ENCODE measurements at places on chromosomes 3 and 15.
A peak's percentile ranks its signal among the peaks of the same experiment; 100 is the strongest.

- DNase-seq, result no peak
Measured at GRCh38 chr15:74133694-74134386, 3.5 kb downstream of the ISLR2 start.

GRCh38 chr3:159609625-159610024 is 379.0 kb upstream of the IL12A start:
- DNase-seq, result no peak

DNA sequence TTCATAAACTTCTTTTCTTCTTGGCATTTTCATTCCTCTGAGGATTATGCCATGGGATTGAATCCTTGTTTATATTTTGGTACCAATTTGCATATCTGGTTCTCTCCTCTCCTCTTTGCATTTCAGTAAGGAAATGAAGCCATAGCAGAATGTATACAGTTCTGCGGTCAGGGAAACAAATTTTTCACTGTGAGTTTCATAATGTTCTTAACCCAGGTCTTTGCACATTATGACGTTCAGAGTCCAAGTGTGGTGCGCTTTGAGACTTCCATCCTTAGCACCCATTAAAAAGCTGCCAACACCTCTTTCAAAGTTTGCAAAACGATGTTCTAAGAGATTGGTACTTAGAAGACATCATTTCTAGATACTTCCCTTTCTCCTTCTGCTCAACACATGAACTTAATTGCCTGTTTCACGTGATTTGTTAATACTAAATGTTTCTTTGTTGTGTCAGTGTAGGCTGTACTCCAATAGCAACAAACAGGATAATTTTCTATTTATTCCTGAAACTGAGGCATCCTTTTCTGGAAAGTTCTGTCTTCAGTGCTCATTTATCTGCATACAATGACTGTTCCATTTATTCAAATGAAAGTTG is 953.1 kb upstream of the NR2F2 start:
- no peak for DNase-seq

- DNase-seq, result no peak
Measured at GRCh38 chr3:23232016-23232415, 28.9 kb downstream of the UBE2E2 start.

DNA sequence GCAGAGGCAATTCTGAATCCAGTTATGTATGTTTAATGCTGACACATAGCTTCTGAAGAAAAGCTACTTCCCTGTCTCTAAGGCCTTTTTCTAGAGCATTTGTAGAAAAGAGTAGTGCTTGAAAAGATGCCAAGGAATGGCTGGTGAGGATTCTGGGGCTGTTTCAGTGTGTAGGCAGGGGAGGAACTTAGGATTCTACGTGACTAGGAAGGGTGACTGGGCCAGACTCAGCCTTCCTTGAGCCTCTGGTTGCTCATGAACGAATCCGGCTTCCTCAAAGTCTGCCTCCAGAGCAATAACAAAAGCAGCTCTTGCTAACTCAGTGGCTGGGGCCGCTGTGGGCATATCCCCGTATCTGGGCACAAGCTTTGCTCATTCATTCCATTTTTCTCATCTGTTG is 104.8 kb upstream of the WNT5A start:
- no peak for DNase-seq

- no peak for DNase-seq
Measured at GRCh38 chr15:66993874-66994696, 71.3 kb upstream of the SMAD3 start.

GRCh38 chr3:120440001-120440703 is 10.6 kb downstream of the FSTL1 start:
- no peak for DNase-seq

DNA sequence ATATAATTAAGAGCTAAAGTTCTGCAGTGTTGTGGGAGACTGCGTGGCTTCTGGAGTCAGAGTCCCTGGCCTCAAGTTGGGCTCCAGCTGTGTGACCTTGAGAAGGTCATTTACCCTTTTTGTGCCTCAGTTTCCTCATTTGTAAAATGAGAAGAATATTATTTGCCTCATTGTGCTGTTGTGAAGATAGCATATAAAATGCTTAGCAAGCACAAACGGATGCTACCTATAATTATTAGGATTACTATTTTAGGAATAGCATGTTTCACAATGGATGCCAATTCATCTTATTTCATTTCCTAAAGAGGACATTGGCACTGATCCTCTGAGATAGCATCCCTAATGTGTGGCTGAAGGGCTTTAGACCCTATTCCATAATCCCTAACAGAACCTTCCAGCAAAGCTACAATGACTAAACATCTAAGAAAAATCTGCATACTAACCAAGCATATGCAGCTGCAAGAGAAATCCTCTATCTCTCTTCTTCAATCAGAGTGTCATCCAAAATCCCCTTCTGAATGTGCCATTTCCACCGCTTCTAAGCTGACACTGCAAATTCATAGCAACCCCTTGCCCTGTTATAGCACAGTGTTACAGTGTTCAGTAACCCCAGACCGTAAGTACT is 148.3 kb downstream of the RBMS3 start:
- DNase-seq, result no peak

- DNase-seq, result peak; percentile 87
Measured at GRCh38 chr3:63979093-63979885, 44.0 kb downstream of the PSMD6 start.

- DNase-seq, result no peak
Measured at GRCh38 chr3:48966876-48967361, 23.1 kb upstream of the P4HTM start.

DNA sequence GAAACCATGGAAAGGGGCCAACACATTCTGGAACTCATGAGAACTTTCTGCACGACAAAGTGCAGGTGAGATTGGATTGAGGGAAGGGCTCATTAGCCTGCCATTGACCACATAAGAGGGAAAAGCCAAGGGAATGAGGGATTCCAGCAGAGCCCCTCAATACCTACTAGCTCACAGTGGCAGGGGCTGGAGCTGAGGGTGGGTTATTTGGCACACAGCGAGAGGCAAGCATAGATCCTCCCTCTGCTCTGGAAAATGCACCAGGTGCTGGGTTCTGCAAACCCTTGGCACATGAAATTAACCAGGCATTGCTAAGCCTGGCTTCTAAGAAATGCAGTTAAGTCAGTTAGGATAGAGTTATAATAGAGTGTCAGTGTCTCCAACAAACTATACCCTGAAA is 60.8 kb downstream of the IL16 start:
- DNase-seq, result no peak

DNA sequence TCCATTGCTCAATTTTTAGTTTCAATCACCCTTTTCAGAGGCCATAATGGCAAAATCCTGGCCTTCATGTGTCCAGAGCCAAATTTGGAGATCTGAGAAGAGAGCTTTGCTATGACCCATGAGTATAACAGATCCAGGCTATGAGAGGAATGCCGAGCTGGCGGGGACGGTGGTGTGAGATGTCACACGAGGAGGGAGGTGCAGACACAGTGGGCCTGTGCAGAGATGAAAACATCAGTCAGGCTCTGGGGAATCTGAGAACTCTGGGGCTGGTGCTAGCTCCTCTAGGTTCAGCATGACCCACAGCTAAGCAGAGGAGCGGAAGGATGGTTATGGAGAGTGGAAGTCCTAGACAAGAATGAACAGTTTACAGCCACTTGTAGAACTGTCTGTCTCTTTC is 398.3 kb upstream of the ATP10A start:
- no peak for DNase-seq

- no peak for DNase-seq
Measured at GRCh38 chr15:74134387-74135027, 4.1 kb downstream of the ISLR2 start.

- no peak for DNase-seq
Measured at GRCh38 chr3:160778480-160778879, 22.4 kb downstream of the PPM1L start.

DNA sequence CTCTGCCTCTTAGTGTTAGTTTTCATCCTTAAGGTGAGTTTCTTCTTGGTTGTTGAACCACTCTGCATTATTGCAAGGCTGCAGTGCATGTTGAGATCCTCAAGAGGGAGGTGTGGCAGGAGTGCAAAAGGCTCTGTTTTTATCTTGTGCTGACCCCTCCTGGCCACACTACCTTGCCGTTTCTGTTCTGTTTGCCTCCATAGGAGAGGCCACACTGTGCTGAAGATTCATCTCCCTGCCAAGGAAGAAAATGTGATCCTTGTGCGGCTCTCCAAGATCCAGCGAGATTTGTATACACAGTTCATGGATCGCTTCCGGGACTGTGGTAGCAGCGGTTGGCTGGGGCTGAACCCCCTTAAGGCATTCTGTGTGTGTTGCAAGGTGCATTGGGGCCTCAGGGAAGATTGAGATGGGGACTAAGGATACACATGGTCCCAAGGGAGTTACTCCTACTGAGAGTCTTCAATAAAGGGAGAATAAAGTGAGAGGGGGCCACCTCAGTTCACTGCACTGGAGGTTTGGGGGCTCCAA is 33.0 kb upstream of the TEX264 start:
- DNase-seq, result no peak

DNA sequence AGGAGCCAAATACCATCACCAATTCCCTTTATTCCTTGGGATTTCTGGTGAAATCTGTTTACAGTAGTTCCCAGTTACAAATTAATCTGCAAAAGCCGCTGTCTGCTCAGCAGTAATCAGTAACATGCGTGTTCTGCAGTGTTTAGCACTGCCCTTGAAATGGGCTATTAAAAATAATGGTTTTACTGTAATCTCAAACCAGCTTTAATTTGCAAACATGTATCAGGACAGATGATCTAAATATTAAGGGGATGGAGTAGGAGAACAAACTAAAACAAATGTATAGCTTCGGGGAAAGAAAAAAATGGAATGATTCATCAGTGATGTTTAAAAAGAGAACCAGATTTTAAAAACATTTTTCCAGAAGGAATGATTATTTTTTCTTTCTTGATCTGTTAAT is 513.2 kb downstream of the MECOM start:
- DNase-seq, result no peak

GRCh38 chr15:78691167-78691850 is 50.3 kb upstream of the CHRNB4 start:
- DNase-seq, result no peak

GRCh38 chr15:42053010-42053409 is 32.2 kb upstream of the PLA2G4E start:
- no peak for DNase-seq

GRCh38 chr15:68629519-68630210 is 50.9 kb downstream of the CORO2B start:
- DNase-seq, result no peak

DNA sequence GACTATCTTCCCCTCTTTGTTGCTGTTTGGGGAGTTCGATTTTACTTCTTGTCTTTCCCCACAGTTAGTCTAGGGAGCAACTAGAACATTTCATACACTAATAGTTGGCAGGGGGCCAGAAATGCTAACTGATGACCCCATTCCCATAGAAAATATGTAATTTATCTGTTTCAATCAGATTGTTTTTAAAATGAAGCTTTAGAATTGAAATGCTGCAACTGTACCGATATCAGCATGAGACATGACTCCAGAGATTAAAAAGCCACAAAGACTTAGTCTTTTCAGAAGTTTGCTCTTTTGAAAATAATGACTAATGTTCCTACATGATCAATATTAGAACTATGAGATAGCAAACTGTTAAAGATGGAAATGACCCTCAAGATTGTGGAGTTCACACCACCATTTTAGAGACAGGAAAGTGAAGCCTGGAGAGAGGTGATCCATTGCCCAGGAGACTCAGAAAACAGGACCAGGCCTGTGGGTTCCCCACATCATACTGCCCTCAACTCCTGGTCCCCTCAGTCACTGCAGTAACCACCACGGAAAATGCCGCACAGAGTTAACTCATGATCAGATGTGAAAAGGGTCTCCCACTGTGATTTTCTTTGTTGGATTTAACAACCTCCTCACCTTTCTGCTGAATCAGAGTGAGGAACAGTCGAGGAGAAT is 130.3 kb downstream of the CHDH start:
- no peak for DNase-seq

Data from CD8-positive, alpha-beta T cell (primary cell).